Muscle of back (tissue), 13 donors: ENCODE measurements at places on chromosomes 7 and 10.

- DNase-seq, result peak; percentile 88
These were observed 10.8 kb downstream of the TLX1 start for GRCh38 chr10:101141616-101142532.

DNA sequence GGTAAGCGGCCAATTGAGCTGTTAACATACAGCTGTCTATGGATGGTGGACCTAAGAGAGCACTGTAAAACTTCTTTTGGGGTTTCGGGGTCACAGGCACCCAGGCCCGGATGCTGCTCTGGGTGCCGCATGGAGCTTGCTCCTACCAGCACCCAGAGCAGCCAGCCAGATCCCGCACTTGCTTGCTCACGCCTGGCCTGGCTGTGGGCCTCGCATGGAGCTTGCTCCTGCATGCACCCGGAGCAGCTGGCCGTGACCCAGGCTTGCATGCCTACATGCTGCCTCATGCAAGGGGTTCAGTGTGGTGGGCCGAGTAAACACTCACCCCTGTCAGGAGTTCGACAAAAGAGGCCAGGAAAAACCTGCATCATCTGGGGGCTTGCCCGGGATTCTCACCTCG is 896.9 kb downstream of the SORCS1 start:
- no peak for DNase-seq

DNA sequence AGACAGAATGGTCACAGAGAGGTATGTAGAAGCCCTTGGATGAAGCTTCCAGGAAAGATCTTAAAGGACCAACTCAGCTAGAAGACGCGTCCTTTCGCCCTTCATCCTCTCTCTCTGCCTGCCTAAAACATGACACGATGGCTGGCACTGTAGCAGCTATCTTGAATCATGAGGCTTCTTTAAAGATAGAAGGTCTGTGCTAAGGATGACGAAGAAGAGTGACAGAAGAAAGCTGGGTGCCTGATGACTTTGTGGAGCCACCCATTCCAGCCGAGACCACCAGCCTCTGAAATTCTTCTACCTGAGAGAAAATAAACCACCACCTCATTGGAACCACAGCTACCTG is 25.5 kb downstream of the WDR86 start:
- no peak for DNase-seq

GRCh38 chr7:108311446-108312168 is 144.6 kb downstream of the NRCAM start:
- no peak for DNase-seq

GRCh38 chr7:112411186-112411795 is 39.0 kb upstream of the IFRD1 start:
- DNase-seq, result peak; percentile 78

DNA sequence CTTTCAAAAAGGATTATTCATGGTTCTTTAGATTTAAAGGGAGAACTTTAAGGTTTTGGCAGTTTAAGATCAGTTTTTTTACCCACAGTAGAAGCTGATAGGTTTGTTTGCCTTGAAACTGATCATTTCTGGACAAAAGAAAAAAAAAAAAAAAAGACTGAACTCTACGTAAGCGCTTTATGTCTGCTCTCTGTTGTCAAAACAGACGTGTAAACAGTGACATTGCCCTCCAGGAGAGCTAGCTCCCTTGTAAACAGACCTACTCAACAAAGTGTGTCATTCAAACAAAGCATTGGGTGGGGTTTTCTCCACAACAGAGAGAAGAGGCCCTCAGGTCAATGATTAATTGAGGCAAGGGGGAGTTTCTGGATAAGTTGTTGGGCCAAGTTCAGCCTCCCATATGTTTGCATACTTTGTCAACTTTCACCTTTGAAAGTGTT is 568.1 kb upstream of the LRRN3 start:
- no peak for DNase-seq

DNA sequence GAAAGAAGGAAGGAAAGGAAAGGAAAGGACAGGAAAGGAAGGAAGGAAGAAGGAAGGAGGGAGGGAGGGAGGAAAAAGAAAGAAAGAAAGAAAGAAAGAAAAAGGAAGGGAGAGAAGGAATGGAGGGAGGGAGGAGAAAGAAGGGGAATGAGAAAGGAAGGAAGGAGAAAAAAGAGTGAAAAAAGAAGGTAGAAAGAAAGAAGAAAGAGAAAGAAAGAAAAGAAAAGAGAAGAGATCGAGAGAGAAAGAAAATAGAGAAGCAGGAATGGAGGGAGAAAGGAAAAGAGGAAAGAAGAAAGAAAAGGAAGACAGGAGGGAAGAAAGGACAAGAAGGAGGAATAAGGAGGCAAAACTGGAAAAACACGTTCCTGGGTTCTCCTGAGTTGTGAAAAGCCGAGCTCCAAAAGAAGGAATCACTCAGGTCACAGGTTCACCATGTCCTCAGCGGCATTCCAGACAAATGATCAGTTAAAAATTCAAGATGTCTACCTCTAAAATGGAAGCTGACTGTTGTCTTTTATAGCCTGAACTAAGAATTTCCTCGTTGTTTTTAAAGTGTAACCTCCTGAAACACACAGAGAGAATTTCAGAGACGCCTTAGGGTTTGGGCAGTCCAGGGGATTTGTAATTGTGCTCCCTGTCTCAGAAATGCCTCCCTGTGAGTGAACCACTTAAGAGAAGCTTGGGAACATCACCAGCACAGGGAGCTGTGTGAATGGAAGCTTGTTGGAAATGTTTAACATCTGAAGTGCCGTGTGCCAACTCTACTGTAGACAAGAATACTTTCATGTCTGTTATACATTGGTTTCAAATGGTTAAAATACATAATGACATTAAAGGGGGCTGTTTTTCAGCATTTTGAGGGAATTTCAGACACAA is 80.7 kb downstream of the INHBA start:
- no peak for DNase-seq

GRCh38 chr10:117464176-117464575 is 78.4 kb upstream of the EMX2 start:
- DNase-seq, result no peak

GRCh38 chr7:69283421-69283820 is 314.9 kb upstream of the AUTS2 start:
- peak; percentile 89 for DNase-seq

GRCh38 chr7:23114896-23115295 is 9.3 kb downstream of the KLHL7 start:
- no peak for DNase-seq

DNA sequence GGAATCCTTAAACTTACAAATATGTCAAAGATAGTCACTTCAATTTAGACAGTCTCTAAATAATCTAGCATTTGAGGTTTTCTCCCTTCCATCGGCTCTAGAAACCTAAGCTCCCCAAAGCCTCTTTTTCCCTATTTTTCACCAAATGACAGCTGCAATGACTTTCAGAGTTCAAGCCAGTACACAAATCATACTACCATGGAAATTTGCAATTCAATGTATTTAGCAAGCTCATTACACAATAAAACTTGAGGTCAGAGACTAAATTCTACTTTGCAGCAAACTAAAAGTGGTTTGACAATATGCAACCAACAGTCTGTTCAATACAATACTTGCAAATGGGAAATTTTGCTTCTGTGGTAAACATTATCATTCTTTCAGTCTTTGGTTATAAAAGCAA is 80.3 kb downstream of the SKIDA1 start:
- peak; percentile 44 for DNase-seq

DNA sequence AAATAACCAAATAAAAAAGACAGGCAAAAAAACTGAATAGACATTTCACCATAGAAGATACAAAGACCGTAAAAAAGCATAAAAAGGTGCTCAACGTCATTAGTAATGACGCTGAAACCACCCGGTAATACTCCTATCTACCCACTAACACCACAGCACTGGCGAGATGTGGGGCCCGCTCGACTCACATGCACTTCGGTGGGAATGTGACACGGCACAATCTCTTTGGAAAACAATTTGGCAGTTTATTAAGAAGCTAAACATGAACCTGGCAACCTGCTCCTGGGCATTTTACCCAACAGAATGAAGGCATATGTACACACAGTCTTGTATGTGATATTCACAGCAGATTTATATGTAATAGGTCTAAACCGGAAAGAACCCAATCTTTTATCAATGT is 42.8 kb upstream of the NCAPG2 start:
- no peak for DNase-seq

- DNase-seq, result peak; percentile 57
These were observed 126.4 kb upstream of the CCDC6 start for GRCh38 chr10:60032723-60033122.

DNA sequence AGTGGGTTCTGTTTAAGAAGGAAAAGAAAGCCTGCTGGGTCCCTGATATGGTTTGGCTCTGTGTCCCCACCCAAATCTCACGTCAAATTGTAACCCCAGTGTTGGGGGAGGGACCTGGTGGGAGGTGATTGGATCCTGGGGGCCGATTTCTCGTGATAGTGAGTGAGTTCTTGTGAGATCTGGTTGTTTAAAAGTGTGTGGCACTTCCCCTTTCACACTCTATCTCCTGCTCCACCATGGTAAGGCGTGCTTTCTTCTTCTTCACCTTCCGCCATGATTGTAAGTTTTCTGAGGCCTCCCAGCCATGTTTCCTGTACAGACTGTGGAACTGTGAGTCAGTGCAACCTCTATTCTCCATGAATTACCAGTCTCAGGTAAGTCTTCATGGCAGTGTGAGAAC is 42.6 kb downstream of the INPP5A start:
- DNase-seq, result no peak

- no peak for DNase-seq
These were observed 41.9 kb downstream of the CALML3 start for GRCh38 chr10:5566614-5567013.

DNA sequence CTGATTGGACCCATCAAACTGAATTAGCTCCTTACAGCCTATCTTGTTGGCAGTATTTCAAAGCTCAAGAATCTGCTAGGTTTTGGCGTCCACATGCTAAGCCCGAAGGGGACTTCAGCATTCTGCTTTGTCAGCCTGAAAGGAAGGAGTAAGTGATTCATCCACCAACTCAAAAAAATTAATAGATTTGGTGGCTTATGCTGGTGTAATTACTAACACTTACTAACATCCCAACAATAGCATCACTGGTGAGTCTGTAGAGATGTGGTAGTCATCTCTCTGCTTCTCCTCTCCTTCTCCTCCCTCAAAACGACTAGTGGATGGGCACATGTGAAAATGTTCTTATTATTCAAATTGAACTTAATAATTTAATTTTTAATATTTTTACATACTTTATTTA is 53.8 kb upstream of the EGR2 start:
- no peak for DNase-seq

- DNase-seq, result no peak
These were observed 2.8 kb downstream of the EMX2 start for GRCh38 chr10:117545141-117546019.

- no peak for DNase-seq
These were observed 733 bp downstream of the HIBADH start for GRCh38 chr7:27661811-27662489.

GRCh38 chr10:19705250-19705649 is 111.0 kb upstream of the PLXDC2 start:
- DNase-seq, result peak; percentile 50

GRCh38 chr7:50121286-50121685 is 28.2 kb upstream of the ZPBP start:
- DNase-seq, result no peak

- no peak for DNase-seq
These were observed 1.5 kb upstream of the MIOS start for GRCh38 chr7:7565018-7565680.

DNA sequence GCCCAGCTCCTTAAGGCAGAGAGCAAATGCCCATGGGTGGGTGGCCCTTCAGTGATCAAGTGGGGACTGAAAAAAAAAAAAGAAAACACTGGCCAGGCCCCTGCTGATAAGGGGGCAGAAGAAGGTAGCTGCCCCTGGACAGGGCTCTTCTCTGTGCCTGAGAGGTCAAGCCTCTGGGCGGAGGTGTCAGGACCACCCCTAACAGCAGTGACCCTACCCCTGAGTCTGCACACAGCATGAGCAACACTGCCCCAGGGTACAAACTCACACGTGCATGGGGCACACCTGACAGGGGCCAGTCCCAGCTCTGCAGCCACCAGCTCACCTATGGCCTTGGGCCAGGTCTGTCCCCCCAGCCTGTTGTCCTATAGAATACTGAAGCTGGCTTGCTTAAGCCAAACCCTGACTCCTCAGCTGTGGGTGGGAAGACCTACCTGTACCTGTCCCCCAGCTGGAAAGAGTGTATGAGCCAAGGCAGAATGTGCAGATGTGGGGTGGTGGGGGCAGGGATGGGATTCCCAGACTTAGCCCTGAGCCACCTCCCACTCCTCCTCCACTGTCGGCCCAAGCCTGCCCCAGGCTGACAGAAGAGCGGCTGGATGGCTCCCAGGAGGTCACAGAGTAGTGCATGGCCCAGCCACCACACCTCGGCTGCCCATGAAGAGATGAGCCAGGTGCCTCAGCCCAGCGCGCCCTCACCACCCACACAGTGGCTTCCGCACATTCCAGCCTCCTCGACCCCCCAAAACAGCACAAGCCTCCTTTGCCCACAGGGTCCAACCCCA is 23.7 kb downstream of the KCNH2 start:
- no peak for DNase-seq

DNA sequence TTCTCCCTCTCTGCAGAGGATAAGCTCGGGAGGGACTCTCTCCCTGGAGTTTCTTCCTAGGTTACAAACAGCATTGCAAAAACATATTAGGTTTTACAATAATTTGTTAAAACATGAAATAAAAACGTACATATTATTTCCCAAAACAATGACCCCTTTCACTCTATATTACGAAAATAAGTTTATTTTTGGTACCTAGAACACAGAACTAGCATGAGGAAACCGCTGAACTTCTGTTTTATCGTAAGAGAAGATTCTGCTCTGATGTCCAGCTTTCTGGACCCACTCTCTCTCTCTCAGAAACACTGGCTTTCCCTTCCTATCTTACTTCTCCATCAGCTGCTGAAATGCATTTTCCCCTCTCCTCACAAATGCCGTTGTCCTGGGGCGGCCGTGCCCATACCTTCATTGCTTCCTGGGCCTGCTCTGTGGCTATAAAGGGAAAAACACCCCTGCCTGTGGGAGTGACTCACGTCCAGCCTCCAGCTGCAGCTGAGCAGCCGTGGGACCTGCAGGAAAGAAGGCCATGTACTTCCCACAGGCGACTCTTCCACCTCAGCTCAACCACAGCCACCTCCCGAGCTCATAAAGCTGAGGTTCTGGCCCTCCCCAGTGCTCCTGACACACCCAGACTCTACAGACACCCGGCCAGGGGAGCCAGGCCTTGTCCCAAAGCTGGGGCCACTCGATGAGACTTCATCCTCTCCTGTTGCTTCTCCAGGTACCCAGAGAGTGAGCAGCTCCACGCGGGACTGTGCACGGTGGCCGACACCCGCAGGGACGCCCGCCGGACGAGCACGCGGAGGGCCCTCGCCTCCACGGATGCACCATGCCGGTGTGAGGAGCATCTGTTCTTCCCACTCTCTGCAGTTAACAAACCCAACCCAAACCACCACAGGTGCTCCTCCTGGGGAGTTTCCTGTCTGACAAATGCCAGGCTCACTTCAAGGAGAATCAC is 3.1 kb downstream of the GPER1 start:
- no peak for DNase-seq
